C1 segment of cervical spinal cord (tissue), 14 donors: ENCODE measurements at places on chromosomes 6 and 20.

GRCh38 chr6:84998223-84998622, 233.8 kb upstream of the TBX18 start:
- DNase-seq: no peak

GRCh38 chr20:46494077-46494476, 19.3 kb downstream of the ZNF334 start:
- no peak for DNase-seq

- no peak for DNase-seq
Observed at GRCh38 chr6:13538084-13538483, 36.3 kb upstream of the SIRT5 start.

DNA sequence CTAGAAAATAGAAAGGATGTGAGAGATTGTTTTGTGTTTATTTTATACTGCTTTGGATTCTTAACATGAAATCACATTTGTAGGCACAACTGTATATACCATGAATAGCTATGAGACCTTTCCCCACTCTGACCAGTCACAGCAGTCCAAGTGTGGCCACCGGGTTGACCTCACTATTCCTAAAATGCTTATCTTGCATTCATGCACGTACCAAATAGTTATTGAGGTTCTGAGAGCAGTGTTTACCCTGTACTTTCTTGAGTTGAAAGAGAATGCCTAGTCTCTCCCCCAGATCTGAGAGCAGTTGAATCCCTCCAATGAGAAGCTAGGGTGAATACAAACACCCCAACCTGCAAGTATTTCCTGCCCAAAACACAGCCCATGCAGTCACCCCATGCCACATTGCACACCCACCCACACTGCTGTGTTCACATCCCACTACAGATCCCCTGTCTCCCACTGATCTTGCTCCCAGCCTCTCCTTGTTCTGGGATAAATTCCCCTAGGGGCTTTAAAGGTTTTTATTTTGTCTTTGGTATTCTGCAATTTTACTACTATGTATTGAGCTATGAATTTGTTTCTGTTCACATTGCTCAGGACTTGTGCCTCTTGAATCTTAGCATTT, 51.6 kb downstream of the GOPC start:
- DNase-seq: no peak

DNA sequence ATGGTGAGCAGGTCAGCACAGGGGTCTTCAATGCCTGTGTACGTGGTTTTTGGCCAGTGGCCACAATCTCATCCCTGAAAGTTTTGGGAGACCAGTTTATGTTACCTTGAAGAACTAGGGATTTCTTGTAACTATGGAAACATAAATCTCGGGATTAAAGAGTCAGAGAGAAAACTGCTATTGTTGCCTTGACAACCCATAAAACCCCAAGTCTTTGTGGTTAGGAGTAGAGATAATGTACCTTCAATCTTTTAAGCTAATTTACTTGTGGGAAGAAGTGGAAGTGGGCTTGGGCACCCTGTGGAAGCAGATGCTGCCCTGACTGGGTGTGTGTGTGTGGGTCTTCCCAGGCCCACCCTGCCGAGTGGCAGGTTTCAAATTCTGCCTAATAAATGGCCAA, 46.1 kb upstream of the ZNF831 start:
- DNase-seq: no peak

DNA sequence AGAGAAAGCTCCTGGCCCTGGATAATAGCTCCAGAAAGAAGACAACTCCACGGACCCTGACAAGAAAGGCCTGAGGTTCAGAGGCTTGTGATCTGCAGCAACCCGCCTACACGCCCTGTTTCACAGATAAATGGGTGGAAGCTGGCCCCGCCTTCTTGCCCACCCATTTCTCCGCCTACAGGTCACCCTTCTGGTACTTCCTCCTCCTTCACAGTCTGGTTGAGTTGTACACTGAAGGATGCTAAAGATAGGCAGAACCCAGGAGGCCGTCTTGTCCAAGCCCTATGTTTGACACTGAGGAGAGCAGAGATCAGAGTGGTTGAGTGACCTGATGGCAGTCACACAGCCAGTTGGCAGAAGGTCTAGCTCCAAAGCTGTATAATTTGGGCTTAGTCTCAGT, 34.2 kb upstream of the MDGA1 start:
- DNase-seq: no peak

DNA sequence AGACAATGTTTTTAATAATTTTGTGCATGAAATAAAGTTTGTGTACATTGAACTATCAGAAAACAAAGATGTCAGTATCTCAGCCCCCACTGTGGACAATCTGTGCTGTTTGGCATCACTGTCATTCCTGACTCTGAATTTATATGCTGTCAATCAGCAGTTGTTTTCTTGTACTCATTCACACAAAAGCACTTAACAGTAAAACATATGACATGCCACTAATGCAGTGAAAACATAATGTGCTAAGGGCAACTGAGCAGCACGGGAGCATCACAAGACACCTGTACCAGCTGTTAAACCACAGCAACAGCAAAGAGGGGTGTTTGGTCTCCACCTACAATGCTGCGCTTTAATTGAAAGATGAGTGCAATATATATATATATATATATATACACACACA, 647.8 kb upstream of the SLC35B3 start:
- no peak for DNase-seq

- no peak for DNase-seq
Observed at GRCh38 chr20:39717936-39718335, 755.8 kb downstream of the DHX35 start.

GRCh38 chr6:7770111-7770510, 44.2 kb downstream of the BMP6 start:
- no peak for DNase-seq

DNA sequence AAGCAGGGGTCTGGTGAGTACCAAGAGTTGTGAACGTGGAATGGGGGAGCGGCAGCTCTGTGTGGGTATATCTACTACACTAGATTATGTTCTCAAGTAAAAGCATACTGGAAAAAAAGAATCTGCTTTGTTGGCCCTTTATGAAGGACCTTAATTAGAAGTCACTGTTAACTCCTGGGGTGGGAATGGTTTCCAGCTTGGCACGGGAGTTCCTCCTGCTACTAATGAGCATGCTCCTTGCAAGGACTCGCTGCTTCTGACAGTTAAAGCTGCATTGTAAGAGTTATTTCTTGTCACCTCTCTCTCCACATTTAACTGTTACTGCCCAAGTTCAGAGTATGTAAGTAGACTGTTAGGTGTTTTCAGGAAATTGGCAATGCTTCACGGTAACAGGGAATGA, 292.7 kb downstream of the ZFAND3 start:
- DNase-seq: no peak

DNA sequence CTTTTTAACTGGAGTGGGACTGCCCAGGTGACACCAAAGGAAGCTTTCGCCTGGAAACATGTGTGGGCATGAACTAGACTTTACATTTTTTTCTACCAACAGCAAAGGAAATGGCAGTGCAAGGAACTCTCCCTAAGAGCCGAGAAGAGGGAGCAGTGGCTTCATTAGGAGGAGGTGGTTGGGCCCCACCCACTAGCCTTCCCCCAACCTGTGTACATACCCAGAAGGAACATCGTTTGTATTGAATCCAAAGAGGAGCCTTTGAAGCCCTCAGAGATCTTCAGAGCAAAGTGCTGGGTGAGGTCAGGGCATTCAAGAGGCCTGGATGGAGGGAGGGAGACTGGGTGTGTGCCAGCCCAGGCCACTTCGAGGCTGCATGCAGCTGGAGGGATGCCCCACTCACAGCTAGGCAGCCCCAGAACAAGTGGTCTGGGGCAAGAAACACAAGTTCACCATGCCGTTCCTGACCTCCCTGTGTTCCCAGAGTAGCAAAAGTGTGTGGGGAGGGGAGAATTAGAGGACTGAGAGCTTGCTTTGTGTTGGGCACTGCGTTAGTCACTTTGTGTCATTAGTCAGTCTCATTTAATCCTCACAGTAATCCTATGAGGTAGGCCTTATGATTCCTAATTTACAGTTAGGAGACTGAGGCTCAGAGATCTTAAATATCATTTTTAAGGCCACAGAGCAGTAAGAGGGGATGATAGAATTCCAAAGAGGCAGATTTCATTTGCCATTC, 191.6 kb upstream of the SUPT3H start:
- no peak for DNase-seq

DNA sequence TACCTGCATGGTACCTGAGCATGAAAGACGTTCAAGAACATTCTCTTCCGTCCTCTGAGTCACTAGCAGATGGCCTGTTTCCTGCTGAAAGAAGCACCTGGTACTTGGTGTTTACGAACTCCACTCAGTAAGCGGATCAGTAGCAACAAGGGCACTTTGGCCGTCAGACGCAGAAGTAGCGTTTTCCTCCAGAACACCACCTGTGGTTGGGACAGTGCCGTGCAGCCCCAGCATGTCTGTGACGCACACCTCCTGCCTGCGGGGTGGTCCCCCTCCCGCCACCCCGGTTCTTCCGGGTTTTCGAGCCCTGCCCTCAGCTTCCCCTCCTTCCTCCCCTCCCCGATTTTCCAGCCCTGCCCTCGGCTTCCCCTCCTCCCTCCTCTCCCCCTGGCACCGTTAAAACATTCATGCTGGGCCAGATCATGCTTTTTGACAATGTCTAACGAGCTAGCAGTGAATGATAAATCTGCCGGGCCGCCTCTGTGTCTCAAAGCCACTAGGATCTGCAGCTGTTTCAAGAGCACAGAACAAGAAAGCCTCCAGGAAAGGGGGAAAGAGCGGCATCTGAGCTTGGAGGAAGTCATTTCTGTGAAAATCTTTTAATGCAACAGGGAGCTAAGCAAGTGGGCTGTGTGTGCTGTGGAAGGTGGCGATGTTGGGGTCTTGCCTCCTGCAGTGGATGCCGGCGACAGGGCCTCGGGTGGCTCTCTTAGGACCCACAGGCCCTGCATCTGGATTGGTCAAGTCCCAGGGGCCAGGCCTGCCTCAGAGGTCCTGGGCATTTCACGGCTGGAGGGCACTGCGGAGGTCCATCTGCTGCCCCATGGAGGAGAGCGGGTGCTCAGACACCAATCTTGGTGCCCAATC, 207.9 kb downstream of the ERMARD start:
- no peak for DNase-seq

GRCh38 chr20:40815156-40816038, 126.4 kb upstream of the MAFB start:
- no peak for DNase-seq
